ENCODE measurements at places on chromosomes 5 and 9.

DNA sequence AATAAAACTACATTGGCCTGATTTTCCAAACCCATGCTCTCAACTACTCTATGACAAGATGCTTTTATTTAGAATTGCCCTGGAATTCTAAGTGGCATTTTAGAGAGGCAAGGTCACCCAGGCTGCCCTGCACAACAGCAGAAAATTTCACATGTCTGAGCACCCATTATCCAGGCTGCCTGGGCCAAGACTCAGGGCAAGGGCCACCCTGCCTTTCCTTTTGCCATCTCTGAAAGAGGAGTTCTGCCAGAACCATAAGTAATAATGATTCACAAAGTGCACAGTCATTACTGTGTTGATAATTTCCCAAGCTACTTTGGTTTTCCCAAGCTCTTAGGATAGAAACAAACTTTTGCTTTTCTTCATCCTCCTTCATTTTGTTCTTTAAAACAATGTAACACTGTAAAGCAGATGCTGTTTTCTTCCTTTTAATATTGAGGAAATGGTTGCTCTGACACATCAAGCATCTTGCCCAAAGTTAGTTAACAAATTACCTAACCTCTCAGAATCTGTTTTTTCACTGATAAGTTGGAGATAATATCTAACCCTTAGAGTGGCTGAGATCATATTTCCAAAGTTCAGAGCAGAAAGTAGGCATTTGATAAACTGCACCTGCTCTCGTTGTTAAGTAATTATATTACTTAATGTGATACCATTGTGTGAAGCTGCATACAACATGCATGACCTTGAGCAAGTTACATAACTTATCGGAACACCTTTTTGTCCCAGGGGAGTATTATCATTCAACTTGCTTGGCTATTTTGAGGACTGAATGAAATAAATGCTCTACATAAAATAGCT is 325.6 kb downstream of the PRELID2 start:
- no peak for DNase-seq

DNA sequence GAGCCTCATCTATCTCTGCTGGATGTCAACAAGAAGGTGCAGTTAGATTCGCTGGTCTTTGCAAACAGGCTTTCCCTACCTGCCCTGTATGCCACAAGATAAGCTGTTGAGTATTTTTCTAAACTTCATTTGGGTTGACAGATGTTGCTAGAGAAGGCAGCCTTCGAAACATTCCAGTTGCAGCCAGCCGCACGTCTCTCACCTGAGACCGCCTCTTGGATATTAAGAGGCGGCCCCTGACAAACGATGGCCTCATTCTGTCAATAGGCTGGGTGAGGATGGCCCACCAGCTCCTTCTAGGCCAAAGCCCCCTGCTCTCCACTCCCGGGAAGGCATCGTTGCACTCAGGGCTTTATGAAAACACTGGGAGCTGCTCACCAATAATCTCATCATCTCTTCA is 181.6 kb downstream of the DAB2IP start:
- no peak for DNase-seq

DNA sequence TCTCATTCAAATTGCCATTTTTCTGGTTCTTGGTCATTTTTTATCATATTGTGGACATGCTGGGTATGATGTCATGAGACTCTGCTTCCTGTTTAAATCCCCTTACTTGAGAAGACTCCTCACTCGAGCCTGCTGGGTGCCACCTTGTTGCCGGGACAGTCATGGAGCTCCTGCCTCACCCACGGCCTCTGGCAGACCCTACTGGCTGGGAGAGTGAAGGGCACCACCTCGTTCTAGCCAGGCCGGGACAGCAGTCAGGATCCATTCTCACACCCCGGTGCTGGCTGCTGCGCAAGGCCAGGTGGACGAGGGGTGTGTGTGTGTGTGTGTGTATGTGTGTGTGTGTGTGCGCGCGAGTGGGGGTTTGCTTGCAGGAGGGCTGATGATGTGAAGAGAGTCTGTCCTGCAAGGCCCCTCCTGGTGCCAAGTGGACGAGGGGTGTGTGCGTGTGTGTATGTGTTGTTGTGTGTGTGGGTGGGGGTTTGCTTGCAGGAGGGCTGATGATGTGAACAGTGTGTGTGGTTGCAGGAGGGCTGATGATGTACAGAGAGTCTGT is 4.4 kb downstream of the CEP72 start:
- no peak for DNase-seq

GRCh38 chr5:147154809-147155208 is 80.0 kb upstream of the STK32A start:
- no peak for DNase-seq

GRCh38 chr5:157965040-157965678 is 106.2 kb upstream of the CLINT1 start:
- DNase-seq: no peak

DNA sequence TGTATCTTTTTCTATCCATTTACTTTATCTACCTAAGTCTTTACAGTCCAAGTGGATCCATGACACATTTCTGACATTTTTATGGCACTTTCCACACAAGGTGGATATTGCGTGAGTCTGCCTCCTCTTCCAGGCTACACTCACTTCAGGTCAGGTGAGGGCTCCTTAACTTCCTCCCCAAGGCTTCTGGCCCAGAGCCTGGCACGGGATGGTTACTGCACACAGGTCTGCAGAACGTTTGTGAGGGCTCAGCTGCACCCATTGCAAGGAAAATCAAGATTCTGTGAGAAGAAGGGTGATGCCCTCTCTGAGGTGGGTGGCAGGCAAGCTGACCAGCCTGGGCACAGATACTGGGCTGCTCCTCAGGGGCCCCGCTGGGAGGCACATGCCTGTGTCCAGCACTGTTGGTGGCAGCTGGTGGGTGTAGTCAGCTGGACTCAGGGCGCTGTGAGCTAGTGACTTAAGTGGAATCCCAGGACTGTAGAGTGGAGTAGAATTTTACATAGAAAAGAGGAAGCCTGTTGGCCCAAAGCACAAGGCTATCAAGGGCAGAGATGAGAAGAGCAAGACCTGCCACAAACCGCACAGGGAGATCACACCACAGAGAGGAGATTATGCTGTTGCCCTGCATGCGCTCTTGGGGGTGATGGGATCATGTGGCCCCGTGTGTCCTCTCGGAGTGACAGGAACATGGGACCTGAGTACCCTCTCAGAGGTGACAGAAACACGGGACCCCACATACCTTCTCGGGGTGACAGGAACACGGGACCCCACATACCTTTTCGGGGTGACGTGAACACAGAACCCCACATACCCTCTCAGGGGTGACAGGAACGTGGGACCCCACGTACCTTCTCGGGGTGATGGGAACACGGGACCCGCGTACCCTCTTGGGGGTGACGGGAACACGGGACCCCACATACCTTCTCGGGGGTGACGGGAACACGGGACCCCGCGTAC is 21.3 kb downstream of the AHRR start:
- DNase-seq: no peak

DNA sequence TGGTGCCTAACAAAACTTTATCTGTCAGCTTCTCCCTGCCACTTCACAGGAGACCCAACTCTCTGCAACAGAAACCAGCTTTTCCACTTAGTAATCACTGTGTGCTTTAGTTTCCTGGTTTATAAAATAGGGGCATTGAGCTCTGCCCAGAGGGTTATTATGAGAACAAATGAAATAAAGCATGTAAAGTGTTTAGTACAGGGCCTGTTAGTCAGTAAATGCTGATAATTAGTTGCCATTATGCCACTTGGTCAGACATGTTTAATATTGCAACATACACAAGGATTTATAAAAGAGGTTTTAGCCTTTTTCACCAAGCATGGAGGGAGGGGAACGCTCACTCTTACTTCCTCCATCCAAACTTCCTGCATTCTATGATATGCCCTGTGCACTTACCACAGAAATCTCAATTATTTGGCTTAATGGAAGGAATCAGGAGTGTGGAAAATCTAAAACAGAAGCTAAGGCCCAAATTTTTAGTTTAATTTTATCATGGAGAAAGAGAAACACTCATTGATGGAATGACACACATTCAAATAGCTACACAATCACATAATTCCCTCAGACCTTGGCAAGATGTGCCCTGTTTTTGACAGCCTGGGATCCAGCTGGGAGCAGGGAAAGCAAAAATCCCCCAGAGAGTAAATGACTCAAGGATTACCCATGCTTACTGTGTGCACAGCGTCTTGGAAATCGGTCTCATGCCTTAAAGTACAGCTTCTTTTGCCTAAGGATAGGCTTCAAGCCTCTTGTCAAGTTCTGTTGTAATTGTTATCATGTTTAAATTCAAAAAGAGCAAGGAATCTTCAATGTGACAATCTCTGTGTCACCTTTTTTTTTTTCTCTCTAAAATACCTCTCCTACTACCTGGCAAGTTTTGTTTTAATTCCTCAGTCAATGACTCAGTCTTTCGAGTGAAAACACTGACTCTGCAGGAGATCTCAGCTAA is 34.0 kb downstream of the ZNF474 start:
- no peak for DNase-seq

- DNase-seq: no peak
Measured at GRCh38 chr9:122718038-122718437, 5.8 kb upstream of the OR1L4 start.

DNA sequence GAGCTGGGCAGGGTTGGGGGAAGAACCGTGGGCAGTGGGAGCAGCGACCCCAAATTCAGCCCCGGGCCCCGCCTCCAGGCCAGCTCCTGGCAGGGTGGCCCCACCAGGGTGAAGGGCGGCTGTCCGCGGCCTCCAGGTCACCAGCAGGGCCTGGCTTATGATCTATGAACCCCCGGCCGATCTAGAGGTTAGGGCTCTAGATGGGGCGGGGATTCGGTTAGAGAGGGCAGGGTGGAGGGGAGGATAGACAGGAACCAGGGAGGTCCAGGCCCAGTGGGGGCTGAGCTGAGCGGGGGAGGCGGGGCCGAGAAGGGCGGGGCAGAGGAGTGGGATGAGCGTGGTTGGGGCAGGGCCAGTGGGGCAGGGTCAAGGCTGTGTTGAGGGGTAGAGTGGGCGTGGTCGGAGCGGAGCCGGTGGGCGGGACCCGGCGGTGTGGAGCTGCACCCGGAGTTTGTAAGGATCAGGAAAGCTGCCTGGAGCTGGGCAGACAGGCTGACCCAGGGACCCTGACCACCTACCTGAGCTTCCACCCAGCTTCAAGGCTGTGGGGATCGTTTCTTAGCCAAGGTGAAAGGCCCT is 29.3 kb upstream of the OBP2B start:
- DNase-seq: peak; percentile 25

GRCh38 chr5:111043712-111044506 is 27.6 kb upstream of the TSLP start:
- no peak for DNase-seq

GRCh38 chr9:109355564-109356297 is 34.9 kb upstream of the EPB41L4B start:
- no peak for DNase-seq

- no peak for DNase-seq
Measured at GRCh38 chr5:6472792-6473191, 24.1 kb downstream of the UBE2QL1 start.

GRCh38 chr5:178442405-178443257 is 147.6 kb downstream of the COL23A1 start:
- no peak for DNase-seq

GRCh38 chr9:83012168-83012921 is 50.6 kb downstream of the RASEF start:
- DNase-seq: no peak

DNA sequence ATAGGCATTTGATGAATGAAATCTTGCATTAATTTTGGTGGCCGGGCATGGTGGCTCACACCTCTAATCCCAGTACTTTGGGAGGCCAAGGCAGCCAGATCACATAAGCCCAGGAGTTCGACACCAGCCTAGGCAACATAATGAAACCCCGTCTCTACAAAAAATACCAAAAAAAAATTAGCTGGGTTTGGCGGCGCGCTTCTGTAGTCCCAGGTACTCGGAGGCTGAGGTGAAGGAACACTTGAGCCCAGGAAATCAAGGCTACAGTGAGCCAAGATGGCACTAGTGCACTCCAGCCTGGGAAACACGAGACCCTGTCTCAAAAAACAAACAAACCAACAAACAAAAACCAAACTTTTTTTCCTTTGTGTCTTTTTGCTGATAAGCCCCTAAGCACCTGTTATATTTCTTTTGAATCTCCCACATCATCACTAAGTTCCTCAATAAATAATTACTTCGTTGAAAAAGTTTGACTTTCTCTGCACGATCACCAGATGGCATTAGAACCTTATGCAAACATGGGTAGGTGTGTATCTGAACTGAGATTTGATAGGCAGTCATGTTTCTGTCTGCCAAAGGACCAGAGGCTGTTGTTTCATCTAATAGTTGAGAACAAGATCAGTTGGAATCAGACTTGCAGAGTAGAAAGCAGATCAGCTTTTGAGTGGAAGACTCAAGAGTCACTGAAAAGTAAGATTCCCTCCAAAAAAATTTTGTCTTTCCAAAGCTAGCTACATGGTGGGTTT is 5.5 kb upstream of the MATR3 start:
- DNase-seq: no peak

GRCh38 chr5:133936651-133937015 is 31.8 kb downstream of the C5orf15 start:
- DNase-seq: no peak

DNA sequence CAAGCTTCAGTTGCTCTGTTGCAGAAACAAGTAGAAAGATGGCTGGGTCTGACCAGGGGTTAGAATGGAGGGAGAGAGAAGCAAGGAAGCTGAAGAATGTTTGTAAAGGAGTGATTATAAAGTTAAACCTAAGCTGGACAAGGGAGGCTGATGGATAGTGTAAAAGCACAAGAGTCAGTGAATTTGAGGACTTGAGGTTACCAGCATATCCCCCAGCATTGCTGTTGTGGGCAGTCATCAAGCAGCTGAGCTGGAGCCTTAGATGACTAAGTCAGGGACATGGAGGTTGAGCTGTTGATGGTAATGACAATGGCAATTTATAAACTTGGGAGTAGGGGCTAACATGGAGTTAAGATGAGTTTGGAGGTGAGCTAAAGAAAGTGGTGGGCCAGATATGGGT is 131.5 kb downstream of the ERCC6L2 start:
- DNase-seq: no peak

DNA sequence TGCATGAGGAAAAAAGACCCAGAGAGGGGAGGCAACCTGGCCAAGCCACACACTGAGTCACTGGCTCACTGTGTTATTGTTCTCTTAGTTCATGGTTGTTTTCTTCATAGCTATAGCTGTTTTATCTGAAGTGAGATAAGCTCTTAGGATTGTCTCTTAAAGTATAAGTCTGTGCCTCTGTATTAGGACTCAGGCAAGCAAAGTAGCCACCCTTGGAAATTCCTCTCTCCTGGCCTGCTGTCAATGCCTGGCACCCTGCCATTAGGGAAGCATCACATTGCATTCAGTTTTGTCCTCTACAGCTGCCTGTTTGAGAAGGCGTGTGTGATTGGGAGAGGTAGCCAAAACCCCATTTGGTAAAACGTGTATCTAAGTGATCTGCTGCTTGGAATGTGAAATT is 147.4 kb upstream of the GLRA1 start:
- DNase-seq: no peak

GRCh38 chr5:40688127-40688761 is 8.5 kb downstream of the PTGER4 start:
- peak; percentile 86 for DNase-seq

- DNase-seq: no peak
Measured at GRCh38 chr9:82327641-82328040, 339.1 kb downstream of the SPATA31D1 start.

GRCh38 chr9:36936498-36936831 is 97.6 kb downstream of the PAX5 start:
- DNase-seq: no peak
